SJSA1 (cell line): ENCODE measurements at places on chromosomes 11 and 22. TPM values are rescaled to one million over a fixed set of nuclear protein-coding genes. Genes with fewer than 3 reads are reported as not detected.

- no peaks in the 10 kb centered on the region for H3K4me1 ChIP-seq
- no peaks in the 10 kb centered on the region for H3K27me3 ChIP-seq
- no peak overlapping the region for H3K4me3 ChIP-seq
- DNase-seq = no peak
These were observed 1514.0 kb downstream of the FAM181B start for GRCh38 chr11:81219661-81220060.

The SPTBN2 gene
- total RNA-seq = under 0.01 and 0.29 TPM in 2 replicates

The HTR3B gene
- total RNA-seq = not detected in 2 replicates

The NCAM1 gene
- total RNA-seq = 23.7 and 33.0 TPM in 2 replicates

- H3K27ac ChIP-seq = peak overlapping the region; percentile 31; the same call in 1 of the 2 replicates
- peak; percentile 29 for DNase-seq
- H3K27me3 ChIP-seq = no peaks in the 10 kb centered on the region
- no peak overlapping the region for H3K4me3 ChIP-seq
- peaks cover 43% of the 10 kb centered on the region for H3K36me3 ChIP-seq
These were observed 4.3 kb upstream of the ATP5MGL start for GRCh38 chr22:42644422-42645340.

- DNase-seq = no peak
- no peak overlapping the region for H3K4me3 ChIP-seq
- H3K27ac ChIP-seq = no peak overlapping the region
- peaks cover 9% of the 10 kb centered on the region; the same call in 1 of the 2 replicates for H3K27me3 ChIP-seq
- peaks cover 4% of the 10 kb centered on the region for H3K36me3 ChIP-seq
These were observed 3.3 kb upstream of the KMT5B start for GRCh38 chr11:68216171-68216938.

The UPK3A gene
- total RNA-seq = not detected in 2 replicates

DNA sequence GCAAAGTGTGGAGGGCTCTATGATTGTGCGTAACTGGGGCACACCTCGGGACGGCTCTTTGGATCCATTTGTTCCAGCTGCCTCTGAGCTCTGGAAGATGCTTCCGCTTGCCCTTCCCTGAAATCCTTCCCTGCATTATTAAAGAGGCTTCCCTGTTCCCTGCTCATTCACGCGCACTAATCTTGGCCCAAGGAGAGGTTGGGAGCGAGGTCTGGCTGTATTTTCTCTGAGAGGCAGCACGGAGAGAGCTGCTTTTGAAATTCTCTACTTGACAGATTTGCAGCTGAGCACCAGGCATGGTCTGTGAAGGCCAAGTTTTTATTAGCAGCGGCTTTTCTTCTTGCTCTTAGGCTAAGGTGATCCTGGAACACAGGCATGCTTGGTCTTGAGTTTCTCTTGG is 94.8 kb upstream of the NTM start:
- H3K36me3 ChIP-seq = no peaks in the 10 kb centered on the region
- H3K27ac ChIP-seq = no peak overlapping the region
- H3K4me3 ChIP-seq = no peak overlapping the region

The CRYBB3 gene
- total RNA-seq = not detected in 2 replicates

- no peaks in the 10 kb centered on the region for H3K4me1 ChIP-seq
- no peaks in the 10 kb centered on the region for H3K27me3 ChIP-seq
- no peak overlapping the region for H3K27ac ChIP-seq
These were observed 557.3 kb downstream of the FAM181B start for GRCh38 chr11:82176365-82176764.

GRCh38 chr22:24379536-24379935 is 47.9 kb upstream of the ADORA2A start:
- no peak for DNase-seq
- no peaks in the 10 kb centered on the region for H3K4me1 ChIP-seq
- no peak overlapping the region for H3K27ac ChIP-seq

- H3K4me3 ChIP-seq = no peak within 1 kb of the TSS
- H3K4me1 ChIP-seq = peaks cover 19% of the 10 kb centered on the region
- peak; percentile 59 for DNase-seq
- H3K27me3 ChIP-seq = no peaks in the 10 kb centered on the region
- H3K36me3 ChIP-seq = peaks cover 7% of the 10 kb centered on the region
These were observed at the start of gene NR1H3 for GRCh38 chr11:47257517-47258316. Gene NR1H3, plus strand, starts transcription at chr11:47257996. Its CDS starts 1,221 bp downstream, at chr11:47259217.

The CTSC gene
- total RNA-seq = 1.6 and 3.6 TPM in 2 replicates

The KRTAP5-1 gene
- total RNA-seq = not detected in 2 replicates

DNA sequence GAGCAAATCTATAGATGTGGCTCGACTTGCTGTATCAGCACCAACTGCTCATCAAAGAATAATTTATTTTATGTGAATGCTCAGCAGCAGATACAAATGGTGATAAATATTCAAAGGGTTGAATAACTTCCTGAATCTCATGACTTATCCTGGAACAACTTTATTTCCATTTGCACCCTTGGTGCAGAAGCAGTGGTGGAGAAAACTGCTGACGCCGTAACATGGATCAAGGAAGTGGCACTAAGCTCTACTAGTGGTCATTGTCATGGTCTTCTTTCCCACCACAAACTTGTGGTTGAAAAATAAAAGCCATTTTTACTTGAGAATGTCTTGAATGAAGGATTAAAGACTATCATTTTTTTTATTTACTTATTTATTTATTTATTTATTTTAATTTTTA is 14.6 kb downstream of the MARK2 start:
- H3K4me3 ChIP-seq = no peak overlapping the region
- no peaks in the 10 kb centered on the region; the same call in 1 of the 2 replicates for H3K4me1 ChIP-seq
- DNase-seq = no peak
- no peak overlapping the region for H3K27ac ChIP-seq
